Fibroblast of pulmonary artery (primary cell): ENCODE measurements at places on chromosomes 7 and 10.

- no peak for DNase-seq
Measured at GRCh38 chr10:122197611-122198222, 73.4 kb upstream of the BTBD16 start.

DNA sequence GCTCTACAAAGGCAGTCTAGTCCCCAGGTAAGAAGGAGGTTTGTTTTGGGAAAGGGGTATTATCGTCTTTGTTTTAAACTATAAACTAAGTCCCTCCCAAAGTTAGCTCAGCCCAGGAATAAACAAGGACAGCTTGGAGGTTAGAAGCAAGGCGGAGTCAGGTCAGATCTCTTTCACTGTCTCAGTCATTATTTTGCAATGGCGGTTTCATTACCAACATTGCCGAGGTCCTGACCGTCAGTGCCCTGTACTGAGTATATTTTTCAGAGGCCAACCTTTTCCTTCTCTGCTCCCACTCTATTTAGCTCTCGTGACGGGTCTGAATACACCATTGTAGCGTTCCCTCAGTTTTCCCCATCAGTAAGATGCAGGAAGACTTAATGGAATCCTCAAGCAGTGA lies 184.5 kb downstream of the PRKCQ start:
- DNase-seq = no peak

GRCh38 chr7:157269341-157270059 lies 67.3 kb upstream of the DNAJB6 start:
- no peak for DNase-seq

- DNase-seq = no peak
Measured at GRCh38 chr10:70169649-70170364, 507 bp downstream of the SAR1A start.

GRCh38 chr10:14945108-14945507 lies 8.8 kb downstream of the DCLRE1C start:
- peak; percentile 25 for DNase-seq

- DNase-seq = no peak
Measured at GRCh38 chr10:29174389-29174788, 114.5 kb upstream of the LYZL1 start.

DNA sequence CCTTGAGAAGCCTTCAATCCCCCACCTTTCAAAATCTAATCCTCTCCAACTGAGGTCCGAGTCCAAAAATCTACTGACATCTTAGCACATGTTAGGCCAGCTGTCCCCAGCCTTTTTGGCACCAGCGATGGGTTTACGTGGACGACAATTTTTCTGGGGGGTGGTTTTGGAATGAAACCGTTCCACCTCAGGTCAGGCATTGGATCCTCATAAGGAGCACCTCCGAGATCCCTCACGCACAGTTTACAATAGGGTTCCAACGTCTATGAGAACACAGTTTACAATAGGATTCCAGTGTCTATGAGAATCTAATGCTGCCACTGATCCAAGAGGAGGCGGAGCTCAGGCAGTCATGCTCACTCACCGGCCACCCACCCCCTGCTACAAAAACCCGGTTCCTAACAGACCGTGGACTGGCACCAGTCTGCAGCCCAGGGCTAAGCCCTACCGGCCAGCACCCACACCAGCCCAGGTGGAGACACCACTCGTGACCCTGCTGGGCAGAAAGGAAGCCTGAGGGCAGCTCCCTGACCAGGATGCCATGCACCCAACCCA lies 107.6 kb downstream of the DIP2C start:
- DNase-seq = no peak

DNA sequence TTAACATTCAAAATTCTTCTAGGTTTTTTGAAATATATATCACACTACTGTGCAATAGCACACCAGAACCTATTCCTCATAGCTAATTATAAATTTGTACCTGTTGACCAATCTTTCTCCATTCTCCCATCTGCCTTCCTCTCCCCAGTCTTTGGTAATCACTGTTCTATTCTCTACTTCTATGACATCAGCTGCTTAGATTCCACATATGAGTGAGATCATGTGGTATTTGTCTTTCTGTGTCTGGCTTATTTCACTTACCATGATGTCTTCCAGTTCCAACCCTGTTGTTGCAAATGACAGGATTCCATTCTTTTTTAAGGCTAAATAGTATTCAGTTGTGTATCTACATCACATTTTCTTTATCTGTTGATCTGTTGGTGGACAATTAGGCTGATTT lies 54.4 kb upstream of the CCDC6 start:
- peak; percentile 4 for DNase-seq
